Muscle of leg (tissue), 16 donors: ENCODE measurements at places on chromosomes 2 and 18. TPM values are rescaled to one million over a fixed set of nuclear protein-coding genes. Genes with fewer than 3 reads are reported as not detected.

Gene TRAK2
- total RNA-seq = 27.4 TPM

Gene REG1B
- not detected for total RNA-seq

Gene RFTN2
- 24.9 TPM for total RNA-seq

Gene PIEZO2
- total RNA-seq = 47.2 TPM

Gene WDSUB1
- total RNA-seq = 6.0 TPM

Gene NOSTRIN
- 9.2 TPM for total RNA-seq

Gene ZAP70
- total RNA-seq = 3.2 TPM

Gene DYSF
- 51.6 TPM for total RNA-seq

Gene SNTG2
- 0.31 TPM for total RNA-seq

Gene MAL
- total RNA-seq = 2.4 TPM

Gene ESPNL
- total RNA-seq = 2.9 TPM

Gene ANKRD53
- 0.80 TPM for total RNA-seq

Gene RBKS
- 0.80 TPM for total RNA-seq

Gene VAMP5
- 18.0 TPM for total RNA-seq

Gene DYTN
- total RNA-seq = not detected

Gene SCYGR4
- not detected for total RNA-seq

Gene CYS1
- total RNA-seq = 11.5 TPM

Gene RNF181
- total RNA-seq = 109 TPM

Gene ABCB6
- 28.7 TPM for total RNA-seq

Gene ABCB11
- total RNA-seq = 0.04 TPM

Gene SLC14A1
- total RNA-seq = 1.3 TPM

Gene ARHGAP25
- 3.1 TPM for total RNA-seq

Gene AMER3
- 0.09 TPM for total RNA-seq

Gene NOL4
- total RNA-seq = 0.09 TPM

Gene NCKAP5
- 4.7 TPM for total RNA-seq

Gene BCL11A
- total RNA-seq = 1.1 TPM

Gene IER3IP1
- total RNA-seq = 20.0 TPM
